Mesenteric fat pad (tissue), 1 donor: ENCODE measurements at places on chromosomes 12 and 14. TPM values are rescaled to one million over a fixed set of nuclear protein-coding genes. Genes with fewer than 3 reads are reported as not detected.

DNA sequence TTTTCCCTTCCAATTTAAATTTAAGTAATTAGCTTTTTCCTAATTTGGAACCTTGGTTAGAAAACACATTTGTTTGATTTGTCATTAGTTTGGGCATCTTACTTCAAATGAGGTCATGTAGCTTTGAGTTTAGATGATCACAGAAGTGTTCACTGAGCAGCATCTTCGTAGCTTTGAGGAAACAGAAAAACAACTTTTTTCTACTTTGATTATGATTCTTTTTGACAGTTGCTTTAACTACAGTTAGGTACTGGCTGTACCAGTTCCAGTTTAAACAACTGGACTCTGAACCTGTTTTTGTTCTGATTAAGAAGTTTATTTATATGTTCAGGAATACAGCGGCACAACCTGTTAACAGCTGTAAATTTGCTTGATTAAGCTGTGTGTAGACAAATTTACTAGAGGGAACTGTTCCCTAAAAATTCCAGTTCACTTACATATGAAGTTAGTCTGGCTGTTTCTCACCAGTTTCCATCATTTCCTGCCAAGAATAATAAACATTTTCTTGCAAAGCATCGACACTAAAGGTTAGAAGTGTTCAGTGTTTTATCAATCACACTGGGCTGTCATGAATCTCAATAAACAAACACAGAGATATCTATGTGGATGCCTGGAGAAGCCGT is 191.9 kb downstream of the RAD51B start:
- DNase-seq, result no peak

- no peak for DNase-seq
Measured at GRCh38 chr12:30188602-30189326, 405.0 kb upstream of the TMTC1 start.

- no peak for DNase-seq
Measured at GRCh38 chr14:58637040-58637390, 747 bp upstream of the DACT1 start.

FZD10 gene
- total RNA-seq, result 1.2 TPM

DNA sequence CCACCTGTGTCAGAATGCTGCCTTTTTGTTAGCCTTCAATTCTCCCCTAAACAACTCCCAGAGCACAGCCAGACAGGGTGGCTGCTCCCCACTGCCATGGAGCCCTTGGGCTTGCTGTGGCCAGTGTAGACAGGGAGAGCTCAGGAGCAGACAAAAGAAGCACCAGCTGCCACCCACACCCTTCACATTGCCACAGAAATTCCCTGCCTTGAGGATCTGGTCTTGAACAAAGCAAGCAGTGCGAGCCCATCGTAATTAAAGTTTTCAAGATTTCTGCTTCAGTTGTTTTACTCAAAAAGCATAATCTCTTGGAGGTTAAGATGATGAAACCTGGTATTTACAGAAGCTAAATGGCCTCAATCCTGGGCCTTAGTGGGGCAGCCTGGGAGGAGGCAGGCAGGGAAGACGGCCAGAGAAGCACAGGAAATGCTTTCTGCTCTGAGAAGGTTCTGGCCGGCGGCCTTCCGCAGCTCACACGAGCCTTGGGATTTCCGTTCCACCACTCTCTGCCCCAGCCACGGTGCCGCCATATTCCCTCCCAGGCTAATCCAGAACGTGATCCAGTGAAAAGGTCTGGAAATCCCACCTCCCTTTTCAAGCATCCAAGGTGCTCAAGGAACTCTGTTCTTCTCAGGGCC is 535.2 kb downstream of the BCL11B start:
- no peak for DNase-seq
